ENCODE measurements at places on chromosomes 5 and 9.

DNA sequence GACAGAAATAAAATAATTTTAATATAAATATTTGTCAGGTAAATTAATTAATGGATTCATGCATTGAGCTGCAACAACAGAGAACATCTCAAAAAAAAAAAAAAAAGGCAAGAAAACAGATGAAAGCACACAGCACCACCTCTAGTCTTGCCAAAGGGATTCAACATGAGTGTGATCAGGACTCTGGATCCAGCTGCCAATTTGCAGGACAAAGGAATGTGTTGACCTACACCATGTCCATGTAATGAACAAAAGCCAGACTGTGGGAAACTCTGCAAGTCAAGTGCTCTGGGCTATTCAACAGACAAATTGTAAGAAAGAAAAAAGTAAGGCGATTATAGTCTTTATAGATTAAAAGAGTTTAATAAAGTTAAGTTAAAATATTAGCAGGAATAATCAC is 769.3 kb downstream of the TLR4 start:
- DNase-seq = no peak

DNA sequence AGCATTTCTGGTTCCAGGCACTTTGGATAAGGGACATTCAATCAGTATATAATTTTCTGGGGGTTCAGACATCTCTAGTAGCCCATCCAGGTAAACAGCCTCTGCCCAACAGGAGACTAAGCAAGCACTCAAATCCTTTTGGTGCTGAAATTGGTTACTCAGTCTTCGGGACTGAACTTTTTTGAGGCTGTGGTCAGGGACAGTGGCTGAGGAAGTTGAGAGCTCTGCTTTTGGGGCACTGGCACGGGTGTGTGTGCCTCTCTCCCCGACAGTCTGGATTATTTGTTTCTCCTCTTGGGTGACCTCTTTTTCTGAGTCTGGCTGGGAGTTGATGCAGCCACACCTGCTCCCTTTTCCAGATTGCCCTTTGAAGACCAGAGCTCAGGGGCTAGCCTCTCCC is 47.6 kb downstream of the ACER2 start:
- no peak for DNase-seq

- no peak for DNase-seq
These were observed 9.8 kb downstream of the TMEM245 start for GRCh38 chr9:109109967-109110328.

DNA sequence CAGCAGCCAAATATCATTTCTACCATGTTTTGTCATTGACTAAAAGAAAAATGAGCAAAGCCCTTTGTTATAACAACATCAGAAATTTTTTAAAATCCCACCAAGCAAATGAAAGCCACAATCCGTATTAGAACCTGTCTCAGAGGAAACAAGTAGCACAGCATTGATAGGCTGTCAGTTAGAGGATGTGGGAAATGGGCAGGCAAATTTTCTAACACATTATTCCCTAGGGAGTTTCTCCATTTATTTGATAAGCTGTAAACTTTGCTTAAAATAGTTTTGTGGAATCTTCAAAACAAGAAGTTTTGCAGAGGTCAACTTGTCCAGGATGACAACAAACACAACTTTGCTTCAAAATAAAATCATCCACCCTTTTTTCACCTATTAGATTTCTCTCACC is 53.6 kb upstream of the APC start:
- no peak for DNase-seq

DNA sequence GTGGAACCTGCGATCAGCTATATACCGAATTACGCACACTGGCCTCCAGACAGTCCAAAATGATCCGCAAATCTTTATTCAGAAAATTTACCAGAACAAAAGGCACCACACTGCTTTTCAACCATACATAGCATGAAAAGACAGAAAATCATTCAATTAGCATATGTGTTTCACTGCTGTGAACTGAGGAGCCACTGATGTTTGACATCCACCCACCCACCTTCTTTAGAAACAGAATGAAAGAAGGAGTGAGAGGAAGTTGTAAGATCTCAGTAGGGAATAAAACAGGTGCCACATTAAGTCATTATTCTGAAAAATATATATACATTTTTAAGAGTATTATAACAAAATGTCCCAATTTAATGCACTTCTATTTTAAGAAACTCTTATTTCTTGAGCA is 156.8 kb downstream of the NFIB start:
- no peak for DNase-seq

DNA sequence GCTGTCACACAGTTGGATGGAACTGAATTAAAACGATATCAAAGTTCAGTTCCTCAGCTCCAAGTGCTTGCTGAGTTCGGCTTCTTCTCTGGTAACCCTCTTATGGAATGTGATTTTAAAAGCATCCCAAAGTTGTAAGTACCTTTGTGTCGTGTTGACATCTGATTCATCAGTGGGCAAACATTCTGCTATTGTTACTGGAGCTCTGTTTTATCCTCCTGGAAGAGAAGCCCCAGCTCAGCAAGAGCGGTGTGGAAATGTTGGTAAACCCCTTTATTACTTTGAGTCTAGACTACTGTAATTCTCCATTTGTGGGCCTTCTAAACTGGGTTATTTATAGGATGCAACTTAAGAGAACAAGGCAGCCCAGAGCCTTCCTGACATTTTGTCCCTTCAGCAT is 699.3 kb upstream of the WWC1 start:
- DNase-seq = no peak

DNA sequence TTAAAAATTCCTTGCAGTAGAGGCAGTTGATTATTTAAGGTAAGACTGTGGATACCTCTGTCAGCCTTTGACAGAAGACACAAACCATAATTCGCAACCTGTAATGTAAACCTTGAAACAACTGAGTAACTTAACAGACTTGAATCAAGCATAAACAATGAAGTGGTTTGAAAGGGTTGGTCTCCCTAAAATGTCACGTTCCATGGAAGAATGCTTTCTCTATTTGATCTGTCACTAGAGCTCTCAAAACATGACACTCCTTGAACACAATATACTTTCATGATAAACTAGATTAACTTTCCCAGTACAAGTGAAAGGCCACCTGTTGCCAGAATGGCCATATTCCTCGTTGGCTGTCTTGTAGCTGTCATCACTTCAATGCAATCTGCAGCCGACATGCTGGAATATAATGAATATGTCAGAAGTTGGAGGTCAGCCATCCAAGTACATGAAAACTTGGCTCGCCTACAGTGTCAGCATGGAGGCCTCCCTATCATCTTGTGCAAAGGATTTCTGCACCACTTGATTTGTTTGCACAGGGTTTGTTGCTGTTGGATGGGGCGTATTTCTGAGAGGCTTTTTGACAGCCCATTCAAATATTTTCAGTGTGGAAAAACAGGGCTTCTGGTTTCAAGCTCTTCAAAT is 228.0 kb downstream of the TLE4 start:
- DNase-seq = no peak

DNA sequence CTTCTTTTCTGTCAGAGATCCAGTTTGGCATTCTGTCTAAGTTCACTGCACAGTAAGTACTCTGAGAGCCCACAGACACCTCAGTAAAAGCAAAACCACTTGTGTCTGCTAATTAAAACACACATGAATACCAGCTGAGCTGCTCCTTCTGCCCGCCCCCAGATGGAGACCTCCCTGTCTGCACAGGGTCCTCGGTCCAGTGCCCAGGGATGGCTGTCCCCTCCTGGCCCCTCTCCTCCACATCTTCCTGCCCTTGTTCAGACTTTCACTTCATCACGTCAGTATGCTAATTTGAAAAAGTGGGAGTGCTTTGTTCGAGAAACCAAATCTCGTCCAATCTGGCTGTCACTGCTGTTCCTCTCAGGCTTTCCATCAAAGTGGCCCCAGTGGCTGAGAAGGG is 43.5 kb downstream of the LIX1 start:
- no peak for DNase-seq

- DNase-seq = no peak
These were observed 303.9 kb downstream of the TENT4A start for GRCh38 chr5:7016999-7017747.

- DNase-seq = no peak
These were observed 24.6 kb downstream of the SH3RF2 start for GRCh38 chr5:145960848-145961600.

DNA sequence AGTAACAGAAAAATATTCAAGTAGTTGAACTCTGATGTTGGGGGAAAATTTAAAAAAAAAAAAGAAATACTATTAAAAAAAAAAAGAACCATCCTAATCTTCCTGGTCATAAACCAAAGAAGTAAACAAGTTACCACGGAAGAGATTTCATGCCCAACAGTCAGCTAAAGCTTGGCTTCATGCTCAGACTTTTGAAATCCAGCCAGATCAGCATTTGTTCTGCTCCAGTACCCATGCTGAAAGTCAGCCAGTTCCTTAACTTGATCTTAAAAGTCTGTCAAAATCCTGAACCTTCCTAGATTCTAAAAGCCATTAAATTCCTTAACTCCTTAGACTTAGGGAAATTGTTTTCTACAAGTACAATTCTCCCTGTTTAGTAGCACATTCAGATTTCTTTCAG is 908.7 kb upstream of the CDH9 start:
- no peak for DNase-seq

GRCh38 chr5:37839407-37840052 is at the start of gene GDNF:
Gene GDNF (minus strand): TSS chr5:37840041. CDS start chr5:37834796, 5,245 bp downstream.
- DNase-seq = no peak

GRCh38 chr5:146765089-146765832 is 113.3 kb downstream of the PPP2R2B start:
- DNase-seq = no peak

DNA sequence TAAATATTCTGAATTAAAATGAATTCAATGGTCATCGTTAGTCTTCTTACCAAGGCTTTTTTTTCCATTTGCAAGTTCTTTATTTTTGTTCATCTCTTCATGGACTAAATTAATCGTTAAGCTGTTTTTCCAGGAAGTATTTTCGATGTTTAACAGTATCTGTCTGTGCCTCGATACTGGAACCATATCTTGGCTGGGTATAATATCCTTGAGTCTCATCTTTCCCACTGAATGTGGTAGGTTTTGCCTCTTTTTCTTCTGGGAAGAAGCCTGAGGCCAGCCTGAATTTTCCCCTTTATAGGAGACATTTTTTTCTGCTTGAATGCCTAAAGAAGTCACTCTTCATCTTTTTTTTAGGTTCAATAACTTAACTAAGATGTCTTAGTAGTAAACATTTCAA is 4.0 kb upstream of the SEPTIN8 start:
- no peak for DNase-seq

DNA sequence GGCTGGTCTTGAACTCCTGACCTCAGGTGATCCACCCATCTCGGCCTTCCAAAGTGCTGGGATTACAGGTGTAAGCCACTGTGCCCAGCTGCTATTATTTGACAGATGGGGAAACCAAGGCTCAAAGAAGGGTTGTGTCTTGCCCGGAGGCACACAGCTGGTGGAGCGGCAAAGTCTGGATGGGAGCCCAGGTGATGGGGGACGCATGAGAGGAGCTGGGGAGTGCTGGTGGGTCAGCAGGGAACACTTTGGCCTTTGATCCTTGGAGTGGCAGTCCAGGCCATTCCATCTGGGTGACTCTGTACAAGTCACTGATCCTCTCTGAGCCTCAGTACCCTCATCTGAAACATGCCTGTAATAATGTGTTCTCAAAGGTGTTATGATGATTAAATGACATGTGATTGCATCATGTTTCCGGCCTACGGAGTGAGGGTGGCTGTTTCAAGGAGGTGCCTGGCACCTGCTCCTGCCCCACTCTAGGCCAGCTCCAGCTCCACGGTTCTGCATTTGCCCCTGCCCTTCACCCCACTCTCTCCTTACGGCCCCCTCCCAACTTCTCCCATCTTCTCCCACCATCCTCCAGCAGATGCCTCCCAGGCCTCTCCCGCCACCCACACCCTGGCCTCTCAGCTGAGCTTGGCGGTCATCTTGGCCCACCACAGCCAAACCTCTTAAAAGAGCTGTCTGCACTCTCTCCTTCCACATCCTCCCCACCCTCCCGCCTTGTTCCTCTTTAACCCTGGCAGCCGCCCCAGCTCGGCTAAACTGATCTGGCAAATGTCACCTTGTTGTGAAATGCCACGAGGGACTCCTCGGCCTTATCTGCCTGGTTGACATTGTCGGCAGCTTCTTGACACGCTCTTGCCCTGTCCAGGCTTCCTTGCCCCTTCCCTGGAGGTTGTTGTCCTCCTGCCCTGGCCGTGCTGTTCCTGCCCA is 5.5 kb upstream of the DBN1 start:
- no peak for DNase-seq

GRCh38 chr9:70554881-70555280 is 140.4 kb upstream of the KLF9 start:
- DNase-seq = no peak

DNA sequence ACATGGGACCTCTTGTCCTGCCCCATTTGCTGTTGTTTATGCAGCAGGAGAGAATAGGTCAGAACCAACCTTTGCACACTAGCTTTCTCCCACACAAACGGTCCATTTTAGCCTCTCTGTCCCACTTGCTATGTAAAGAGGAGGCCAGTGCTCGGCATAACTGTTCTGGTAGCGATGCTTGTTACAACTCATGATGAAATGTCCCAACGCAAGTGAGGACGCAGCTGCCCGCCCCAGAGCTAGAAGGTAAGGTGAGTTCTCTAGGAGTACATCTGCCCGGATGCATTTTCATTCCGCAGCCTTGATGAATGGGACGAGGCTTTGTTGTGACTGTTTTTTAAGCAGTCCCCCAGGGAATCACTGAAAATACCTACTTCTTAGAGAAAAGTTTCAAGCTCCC is 14.1 kb downstream of the S1PR3 start:
- DNase-seq = no peak
